ENCODE measurements at places on chromosomes 1 and 21.

GRCh38 chr1:225845571-225846259, 35.8 kb downstream of the EPHX1 start:
- DNase-seq = peak; percentile 33

DNA sequence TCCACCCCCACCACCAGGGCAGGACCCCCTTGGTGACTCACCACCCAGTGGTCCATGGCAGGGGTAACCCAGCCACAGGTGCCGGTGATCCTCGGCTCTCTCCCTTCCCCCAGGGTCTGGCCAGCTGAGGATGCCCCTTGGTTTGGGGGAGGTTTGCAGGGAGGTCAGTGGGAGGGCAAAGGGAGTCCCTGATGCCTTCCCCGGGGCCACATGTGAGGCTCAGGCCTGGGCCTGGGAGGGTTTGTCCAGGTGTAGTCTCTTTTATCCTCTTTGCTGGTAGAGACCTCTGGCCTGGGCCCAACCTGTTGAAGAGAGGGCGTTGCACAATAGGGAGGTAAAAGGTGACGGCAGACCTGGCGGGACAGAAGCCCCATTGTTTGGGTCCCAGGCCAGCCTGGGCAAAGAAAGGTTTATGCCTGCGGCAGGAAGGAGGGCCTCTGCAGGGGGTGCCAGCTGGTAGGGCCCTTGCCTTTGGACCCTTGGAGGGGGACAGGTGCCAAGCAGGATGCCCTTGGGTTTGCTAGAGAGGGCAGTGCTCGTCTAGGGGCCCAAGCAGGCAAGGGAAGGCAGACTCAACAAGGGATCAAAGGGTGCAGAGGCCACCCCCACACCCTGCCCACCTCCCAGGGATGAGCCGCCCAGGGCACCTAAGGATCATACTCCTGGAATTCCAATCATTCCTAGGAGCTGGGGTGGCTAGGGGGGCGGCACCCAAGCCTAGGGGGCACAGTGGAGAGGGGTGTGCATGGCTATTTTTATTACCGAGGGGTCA, 760 bp upstream of the TINAGL1 start:
- DNase-seq = no peak

DNA sequence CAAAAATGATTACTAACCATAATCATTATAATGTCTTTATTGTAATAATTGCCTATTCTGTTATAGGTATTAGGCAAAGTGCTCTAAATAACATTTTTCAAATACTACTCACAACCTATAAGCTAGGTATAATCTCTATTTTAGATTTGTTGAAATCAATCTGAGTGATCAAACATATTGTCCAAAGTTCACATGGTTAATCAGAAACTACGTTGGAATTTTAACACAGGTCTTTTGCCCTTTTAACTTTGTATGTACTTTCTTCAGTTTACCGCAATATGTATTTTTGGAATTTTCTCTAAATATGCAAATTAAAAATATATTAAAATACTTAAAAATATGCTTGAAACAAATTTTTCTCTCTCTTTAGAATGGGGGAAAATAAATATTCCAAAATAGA, 1563.2 kb downstream of the KCNT2 start:
- DNase-seq = no peak

GRCh38 chr21:43283136-43283924, 114.5 kb downstream of the CRYAA start:
- DNase-seq = no peak

DNA sequence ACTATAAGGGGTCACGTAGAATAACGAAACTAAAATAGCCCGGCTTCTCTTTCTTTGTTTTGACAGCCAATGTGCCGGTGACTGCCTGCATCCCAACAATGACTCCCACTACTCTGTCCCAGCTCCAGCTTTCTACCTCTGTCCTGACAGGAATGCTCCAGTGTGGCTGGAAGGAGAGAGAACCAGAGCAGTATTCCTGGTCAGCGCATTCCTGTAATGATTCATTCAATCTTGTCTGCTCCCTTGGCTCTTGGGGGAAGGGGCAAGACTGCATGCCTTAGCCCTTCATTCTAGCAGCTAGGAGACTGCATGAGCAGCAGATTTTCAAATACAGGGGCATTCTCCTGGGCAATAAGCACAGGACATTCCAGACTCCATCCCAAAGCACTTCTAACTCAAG, 132.1 kb upstream of the PRMT6 start:
- no peak for DNase-seq
